ENCODE measurements at places on chromosomes 5 and 9. TPM values are rescaled to one million over a fixed set of nuclear protein-coding genes. Genes with fewer than 3 reads are reported as not detected.

GRCh38 chr5:97229688-97230285 is 46.7 kb upstream of the RIOK2 start:
- DNase-seq, result no peak

GRCh38 chr5:57504357-57504756 is 21.7 kb upstream of the ACTBL2 start:
- DNase-seq, result no peak

GRCh38 chr9:96169901-96170300 is 132.1 kb downstream of the HSD17B3 start:
- DNase-seq, result no peak

UGT3A2 gene
- not detected for total RNA-seq

GRXCR2 gene
- total RNA-seq, result not detected

PTPN3 gene
- total RNA-seq, result 1.0 TPM

All from sciatic nerve (tissue), 2 donors.